ENCODE measurements at places on chromosomes 4 and X. TPM values are rescaled to one million over a fixed set of nuclear protein-coding genes. Genes with fewer than 3 reads are reported as not detected.
A peak's percentile ranks its signal among the peaks of the same experiment; 100 is the strongest.

- no peak for DNase-seq
Observed at GRCh38 chrX:9357518-9358114, 107.2 kb upstream of the TBL1X start.

GRCh38 chrX:118595501-118596042 is 100.0 kb downstream of the DOCK11 start:
- no peak for DNase-seq

DNA sequence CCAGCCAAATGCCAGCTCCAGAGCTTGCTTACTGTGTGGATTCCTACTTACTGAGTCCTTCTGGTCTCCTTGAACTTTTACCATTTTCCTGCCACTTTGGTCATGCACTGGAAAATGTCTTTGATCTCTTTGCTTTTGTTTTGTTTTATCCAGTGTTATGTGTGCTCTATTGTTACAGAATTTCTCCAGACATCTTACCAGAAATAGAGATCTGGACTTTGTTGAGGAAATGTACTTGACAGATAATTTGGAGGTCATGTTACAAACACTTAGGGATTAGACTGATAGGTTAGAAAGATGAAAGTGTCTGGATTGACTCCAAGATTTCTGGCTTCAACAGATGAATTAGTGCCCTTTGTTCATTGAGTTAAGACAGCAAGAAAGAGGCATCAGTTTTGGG is 5.7 kb upstream of the ZNF330 start:
- no peak for DNase-seq

GRCh38 chrX:25012433-25012735 is 3.4 kb downstream of the ARX start:
- no peak for DNase-seq

- DNase-seq = no peak
Observed at GRCh38 chr4:3821580-3822229, 55.5 kb downstream of the ADRA2C start.

GRCh38 chr4:143626134-143626911 is 74.2 kb downstream of the FREM3 start:
- no peak for DNase-seq

DNA sequence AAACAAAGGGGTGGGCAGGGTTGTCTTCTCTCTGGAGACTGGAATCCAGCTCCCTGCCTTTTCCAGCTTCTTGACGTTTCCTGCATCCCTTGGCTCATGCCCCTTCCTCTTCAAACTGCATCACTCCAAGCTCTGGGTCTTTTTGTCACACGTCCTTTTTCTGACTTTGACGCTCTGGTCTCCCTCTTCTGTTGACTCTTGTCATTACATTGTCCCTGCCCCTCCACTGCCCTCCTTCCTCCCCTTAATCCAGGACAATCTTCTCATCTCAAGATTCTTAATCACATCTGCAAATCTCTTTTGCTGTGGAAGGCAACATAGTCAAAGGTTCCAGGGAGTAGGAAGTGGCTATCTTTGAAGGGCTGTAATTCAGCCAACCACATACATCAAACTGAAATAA is 178.3 kb downstream of the TMA16 start:
- DNase-seq = no peak

- DNase-seq = no peak
Observed at GRCh38 chrX:65697915-65698796, 30.7 kb downstream of the MSN start.

- no peak for DNase-seq
Observed at GRCh38 chr4:38958453-38959190, 73.6 kb downstream of the TMEM156 start.

DNA sequence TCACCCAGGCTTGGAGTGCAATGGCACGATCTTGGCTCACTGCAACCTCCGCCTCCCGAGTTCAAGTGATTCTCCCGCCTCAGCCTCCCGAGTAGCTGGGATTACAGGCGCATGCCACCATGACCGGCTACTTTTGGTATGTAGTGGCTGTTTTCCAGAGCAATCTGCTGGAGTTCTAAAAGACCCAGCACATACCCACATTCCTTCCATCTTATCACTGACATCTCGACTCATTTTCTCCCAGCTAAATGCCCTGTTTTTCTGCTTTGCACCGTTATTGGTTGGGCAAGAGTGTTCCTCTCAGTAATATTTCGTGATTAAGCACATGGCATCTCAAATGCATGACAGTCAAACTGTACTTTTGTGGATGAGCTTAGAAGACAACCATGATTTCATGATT is 53.7 kb downstream of the PRKX start:
- peak; percentile 14 for DNase-seq

GRCh38 chr4:164959896-164960295 is 17.6 kb downstream of the TRIM61 start:
- no peak for DNase-seq

- no peak for DNase-seq
Observed at GRCh38 chr4:88295656-88296055, 11.3 kb upstream of the PPM1K start.

DNA sequence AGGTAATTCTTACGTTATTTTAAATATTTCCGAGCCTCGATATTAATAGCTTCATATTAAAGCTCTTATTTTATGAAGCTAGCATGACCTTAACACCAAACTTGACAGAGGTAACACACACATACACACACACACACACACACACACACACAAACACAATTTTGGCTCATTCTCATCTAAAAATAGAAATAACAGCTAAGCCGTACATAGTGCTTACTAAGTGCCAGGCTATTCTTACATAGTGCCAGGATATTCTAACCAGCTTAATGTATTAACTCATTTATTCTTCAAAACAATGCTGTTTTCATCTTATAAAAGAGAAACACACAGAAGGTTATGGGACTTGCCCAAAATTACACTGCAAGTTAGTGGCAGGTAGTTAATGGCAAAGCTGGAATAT is 87.0 kb upstream of the BLTP1 start:
- DNase-seq = no peak

GRCh38 chr4:83297548-83298260 is 13.1 kb upstream of the COQ2 start:
- no peak for DNase-seq

GRCh38 chrX:17922303-17922702 is 61.2 kb upstream of the RAI2 start:
- no peak for DNase-seq

DNA sequence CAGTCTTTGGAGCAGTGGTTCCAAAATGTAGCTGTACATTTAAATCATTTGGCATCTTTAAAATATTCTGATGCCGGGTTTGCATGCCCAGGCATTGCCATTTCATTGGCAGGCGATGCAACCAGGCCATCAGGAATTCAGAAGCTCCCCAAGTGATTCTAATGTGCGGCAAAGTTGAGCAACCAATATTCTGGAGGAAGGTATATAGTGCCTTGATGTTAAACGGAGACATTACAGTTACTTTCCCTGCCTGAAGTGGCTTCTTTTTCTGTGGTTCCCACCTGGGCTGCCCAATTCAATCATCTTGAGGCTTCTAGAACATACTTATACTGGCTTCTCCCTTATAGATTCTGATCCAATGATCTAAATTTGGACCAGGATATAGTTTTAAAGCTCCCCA is 68.7 kb upstream of the PGM2 start:
- DNase-seq = no peak

DNA sequence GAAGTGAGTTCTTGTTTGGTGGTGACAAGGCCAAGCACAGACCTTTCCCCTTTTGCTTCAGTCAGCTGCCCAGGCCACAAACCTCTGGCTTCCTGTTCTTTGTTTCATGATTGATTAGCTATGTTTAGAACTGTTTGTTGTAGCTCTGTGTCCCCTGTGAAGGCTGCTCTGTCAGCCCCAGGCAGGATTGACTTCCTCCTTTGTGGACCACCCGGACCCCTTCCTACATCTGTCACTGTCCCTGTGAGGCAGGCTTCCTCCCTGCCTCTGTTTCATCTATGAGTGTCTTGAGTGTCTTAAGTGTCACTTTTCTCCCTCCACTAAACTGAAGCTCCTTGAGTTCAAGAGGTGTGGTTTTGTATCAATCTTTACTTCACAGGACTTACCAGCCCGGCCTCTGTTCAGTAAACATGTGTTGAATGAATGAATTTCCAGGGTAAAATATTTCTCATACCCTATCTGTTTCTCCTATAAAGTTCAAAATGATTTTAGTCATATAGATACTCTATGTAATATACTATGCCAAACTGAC is 83.5 kb downstream of the ZNF674 start:
- no peak for DNase-seq

DNA sequence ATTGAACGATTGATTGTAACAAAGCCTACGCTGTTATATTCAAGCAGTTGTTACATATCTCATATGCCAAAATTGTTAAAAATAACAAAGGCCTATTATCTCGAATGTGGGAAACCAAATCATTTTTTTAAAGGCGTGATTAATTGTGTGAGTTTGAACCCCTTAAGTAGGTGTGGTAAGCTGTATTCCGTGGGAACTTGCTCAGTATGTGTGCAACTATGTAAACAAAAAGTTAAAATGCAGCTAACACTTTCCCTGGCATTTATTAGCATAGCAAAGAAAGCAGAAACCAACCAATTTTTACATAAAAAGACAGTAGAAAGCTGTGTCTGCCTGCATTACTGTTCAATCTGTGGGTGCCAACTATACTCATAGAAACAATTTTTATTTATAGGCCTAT is 166.0 kb upstream of the HAND2 start:
- no peak for DNase-seq

The XAGE5 gene
- not detected for total RNA-seq

The FRMPD3 gene
- total RNA-seq = not detected

The ARMCX5 gene
- 12.3 TPM for total RNA-seq

The ADGRA3 gene
- total RNA-seq = 39.6 TPM

The ENAM gene
- not detected for total RNA-seq

The CYSLTR1 gene
- total RNA-seq = not detected

The CENPVL3 gene
- not detected for total RNA-seq

The ATP2B3 gene
- 0.37 TPM for total RNA-seq

The FAM149A gene
- total RNA-seq = 5.4 TPM
